ENCODE measurements at places on chromosomes 1 and 21.

DNA sequence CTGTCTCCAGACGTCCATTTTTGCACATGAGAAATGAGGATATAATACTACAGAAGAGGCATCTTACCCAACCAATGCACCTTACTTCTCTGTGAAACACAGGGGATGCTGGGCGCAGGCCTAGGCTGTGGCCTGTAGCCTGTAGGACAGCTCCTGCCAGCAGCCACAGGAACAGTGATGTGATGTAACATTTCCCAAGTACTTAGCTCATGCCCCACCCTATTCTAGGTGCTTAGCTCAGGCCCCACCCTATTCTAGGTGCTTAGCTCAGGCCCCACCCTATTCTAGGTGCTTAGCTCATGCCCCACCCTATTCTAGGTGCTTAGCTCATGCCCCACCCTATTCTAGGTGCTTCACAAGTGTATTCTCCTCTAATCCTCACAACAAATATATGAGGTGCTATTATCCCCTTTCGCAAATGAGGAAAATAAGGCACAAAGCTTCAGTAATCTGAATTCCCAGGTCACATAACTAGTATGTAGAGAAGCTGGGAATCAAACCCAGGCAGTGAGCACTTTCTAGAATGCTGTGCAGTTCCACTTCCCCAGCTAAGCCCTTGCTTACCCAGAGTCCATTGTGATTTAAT lies 4.6 kb upstream of the NAXE start:
- DNase-seq, result no peak

GRCh38 chr1:69533343-69533742 lies 34.4 kb upstream of the LRRC7 start:
- no peak for DNase-seq

- DNase-seq, result no peak
Observed at GRCh38 chr1:168372861-168373371, 92.2 kb downstream of the TBX19 start.

GRCh38 chr1:96980448-96980847 lies 258.9 kb downstream of the PTBP2 start:
- DNase-seq, result no peak

- DNase-seq, result no peak
Observed at GRCh38 chr1:55213151-55213884, 1.8 kb downstream of the USP24 start.

DNA sequence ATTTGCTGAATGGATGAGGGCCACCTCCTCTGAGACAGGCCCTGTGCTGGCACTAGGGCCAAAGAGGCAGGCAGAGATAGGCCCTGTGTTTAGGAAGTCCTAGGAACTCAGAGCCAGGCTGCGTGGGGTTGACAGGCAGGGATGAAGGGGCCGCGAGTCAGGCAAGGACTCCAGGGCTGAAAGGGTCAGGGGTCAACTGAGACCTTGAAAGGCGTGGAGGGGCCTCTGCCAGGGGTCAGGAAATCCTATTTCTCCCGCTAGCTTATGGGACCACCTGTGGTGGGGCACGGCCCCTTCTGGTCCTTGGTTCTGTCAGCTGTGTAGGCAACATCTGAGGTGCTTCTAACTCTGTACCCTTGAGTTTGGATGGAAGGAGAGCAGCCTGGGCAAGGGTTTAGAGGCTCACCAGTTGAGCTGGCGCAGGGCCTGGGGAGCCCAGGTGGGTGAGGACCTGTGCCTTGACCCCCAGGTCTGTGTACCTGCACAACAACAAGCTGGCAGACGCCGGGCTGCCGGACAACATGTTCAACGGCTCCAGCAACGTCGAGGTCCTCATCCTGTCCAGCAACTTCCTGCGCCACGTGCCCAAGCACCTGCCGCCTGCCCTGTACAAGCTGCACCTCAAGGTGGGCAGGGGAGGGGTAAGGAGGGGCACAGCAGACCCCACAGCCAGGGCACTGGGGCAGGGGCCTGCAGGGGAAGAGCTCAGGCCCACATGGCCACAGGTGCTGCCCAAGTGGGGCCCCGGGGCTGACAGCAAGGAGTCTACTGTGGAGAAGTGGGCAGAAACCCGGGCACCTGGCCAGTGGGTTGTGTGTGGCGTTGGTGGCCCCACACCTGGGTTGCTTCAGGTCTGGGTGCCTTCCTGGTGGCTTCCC lies 14.9 kb downstream of the PODN start:
- peak; percentile 11 for DNase-seq

DNA sequence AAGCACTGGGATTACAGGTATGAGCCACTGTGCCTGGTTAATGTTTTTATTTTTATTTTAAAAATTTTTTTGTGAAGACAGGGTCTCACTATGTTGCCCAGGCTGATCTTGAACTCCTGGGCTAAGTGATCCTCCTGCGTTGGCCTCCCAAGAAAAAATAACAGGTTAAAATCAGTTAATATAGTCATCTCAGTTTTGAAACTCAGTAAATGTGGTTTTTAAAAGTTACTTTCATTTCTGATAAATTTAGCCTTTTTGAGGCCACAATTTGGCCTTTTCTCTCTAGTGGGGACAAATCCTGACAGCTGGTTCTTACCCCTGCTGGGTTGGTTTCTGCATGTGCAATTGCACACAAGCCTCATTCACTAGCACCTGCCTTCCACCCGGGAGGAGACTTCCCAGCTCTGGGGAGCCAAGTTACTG lies 13.3 kb downstream of the PMF1 start:
- no peak for DNase-seq

GRCh38 chr1:100366209-100366525 lies 13.9 kb downstream of the CDC14A start:
- no peak for DNase-seq

- no peak for DNase-seq
Observed at GRCh38 chr21:36129219-36129618, 5.7 kb upstream of the CBR3 start.

GRCh38 chr1:43495204-43495603 lies 35.5 kb upstream of the PTPRF start:
- no peak for DNase-seq

DNA sequence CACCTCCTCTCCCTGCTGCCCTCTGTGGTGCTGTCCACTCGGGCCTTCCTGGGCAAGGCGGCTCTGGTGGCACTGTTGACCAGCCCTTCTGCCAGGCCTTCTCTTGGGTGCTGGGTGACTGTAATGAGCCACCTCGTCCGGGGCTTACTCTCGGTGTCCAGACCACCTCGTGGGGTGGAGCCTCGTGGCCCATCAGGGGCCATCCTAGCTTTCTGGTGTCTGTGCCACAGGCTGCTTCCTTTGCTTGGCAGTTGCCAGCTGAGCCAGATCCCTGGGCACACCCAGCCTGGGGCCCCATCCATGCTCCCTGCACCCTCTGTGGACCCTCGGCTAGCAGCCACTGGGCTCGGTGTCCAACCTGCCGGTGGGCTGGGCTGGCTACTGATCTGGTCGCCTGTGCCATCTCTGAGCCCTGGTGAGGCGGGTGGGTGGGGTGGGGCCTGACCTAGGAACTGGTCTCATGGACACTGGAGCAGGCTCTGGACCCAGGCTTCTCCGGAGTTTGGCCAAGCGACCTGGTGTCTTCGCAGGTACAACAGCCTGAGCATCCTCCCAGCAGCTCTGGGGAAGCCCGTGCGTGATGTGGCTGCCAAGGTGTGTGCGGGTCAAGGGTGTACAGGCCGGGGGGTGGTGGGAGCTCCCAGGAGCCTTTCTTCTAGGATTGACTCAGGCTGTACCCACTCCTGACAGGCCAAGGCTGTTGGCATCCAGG lies 1.4 kb downstream of the PRXL2B start:
- no peak for DNase-seq

Measured in CD4-positive, alpha-beta T cell treated with Interleukin-15 for 1 hour (primary cell).